ENCODE measurements at places on chromosomes 11 and 22.

GRCh38 chr11:93348930-93349329 is 18.4 kb downstream of the DEUP1 start:
- DNase-seq, result no peak

- DNase-seq, result no peak
Observed at GRCh38 chr22:33666961-33667619, 253.2 kb downstream of the LARGE1 start.

GRCh38 chr11:123577081-123577598 is 77.3 kb downstream of the SCN3B start:
- no peak for DNase-seq

GRCh38 chr11:46251954-46252353 is 25.5 kb upstream of the CREB3L1 start:
- DNase-seq, result no peak
